ENCODE measurements at places on chromosomes 3 and 15.

GRCh38 chr3:197339841-197340520 is 41.6 kb upstream of the DLG1 start:
- DNase-seq = no peak

DNA sequence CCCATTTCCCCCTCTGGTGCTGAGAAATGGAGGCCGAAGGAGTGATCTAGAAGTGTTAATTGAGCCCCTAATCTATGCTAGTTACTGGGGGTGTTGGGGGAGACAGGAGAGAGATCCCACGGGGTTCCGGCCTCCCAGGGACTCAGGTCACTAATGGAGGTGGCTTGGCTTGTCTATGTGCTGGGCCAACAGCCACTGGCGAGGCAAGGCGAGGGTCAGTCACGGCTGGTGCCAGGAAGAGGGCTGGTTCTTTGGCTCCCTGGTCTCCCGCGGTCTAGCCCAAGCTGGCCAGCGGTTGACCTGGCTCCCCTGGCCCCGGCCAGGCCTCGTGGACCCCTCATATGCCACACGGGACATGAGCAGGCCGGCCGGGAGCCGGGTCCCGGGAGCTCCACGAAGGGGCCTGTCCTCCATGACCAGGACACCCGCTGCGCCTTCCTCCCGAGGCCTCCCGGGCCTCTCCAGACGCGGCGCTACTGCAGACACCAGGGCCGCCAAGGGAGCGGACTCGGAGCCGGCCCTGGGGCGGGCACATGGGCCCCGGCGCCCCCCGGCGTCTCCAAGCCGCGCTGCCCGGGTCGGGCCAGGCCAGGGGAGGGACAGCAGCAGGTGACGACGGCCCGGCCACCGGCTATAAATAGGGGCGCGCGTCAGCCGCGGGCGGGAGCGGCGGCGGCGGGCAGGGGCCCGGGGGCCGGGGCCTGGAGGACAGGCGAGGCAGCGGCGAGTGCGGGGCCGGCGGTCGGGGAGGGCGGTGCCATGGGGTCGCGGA is at the start of gene ALPK3:
Gene ALPK3 (plus strand): TSS at position 663 of the 772 bp plus-strand sequence. CDS start 97 bp downstream, at position 760.
- DNase-seq = no peak

DNA sequence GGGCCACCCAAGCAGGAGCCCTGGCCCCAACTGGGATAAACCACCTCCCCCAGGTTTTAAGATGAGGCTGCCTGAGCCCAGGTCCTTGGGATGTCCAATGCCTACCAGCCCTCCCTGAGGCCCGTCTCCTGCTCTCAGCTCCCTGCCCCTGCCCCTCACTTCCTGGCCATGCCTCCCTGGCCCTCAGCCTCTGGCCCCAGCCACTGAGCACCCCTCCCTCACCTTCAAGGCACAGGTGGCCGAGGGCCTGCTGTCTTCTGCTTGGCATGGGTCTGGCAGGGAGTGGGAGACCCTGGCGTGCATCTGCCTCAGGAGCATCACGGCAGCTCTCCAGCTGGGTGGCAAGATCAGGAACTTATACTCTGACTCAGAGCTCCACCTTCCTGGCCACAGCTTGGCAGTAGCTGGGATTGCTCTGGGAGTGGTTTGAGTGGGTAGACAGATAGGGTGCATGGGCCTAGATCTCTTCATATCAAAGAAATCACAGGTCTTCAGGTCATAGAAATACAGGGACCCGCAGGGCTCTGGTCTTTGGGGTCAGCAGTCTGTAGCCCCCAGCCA is at the start of gene PLA2G4E:
Gene PLA2G4E (minus strand): TSS at position 330 of the 561 bp plus-strand sequence. CDS start 12 bp downstream, at position 318.
- no peak for DNase-seq

GRCh38 chr15:99753066-99753465 is 19.8 kb upstream of the LYSMD4 start:
- no peak for DNase-seq

DNA sequence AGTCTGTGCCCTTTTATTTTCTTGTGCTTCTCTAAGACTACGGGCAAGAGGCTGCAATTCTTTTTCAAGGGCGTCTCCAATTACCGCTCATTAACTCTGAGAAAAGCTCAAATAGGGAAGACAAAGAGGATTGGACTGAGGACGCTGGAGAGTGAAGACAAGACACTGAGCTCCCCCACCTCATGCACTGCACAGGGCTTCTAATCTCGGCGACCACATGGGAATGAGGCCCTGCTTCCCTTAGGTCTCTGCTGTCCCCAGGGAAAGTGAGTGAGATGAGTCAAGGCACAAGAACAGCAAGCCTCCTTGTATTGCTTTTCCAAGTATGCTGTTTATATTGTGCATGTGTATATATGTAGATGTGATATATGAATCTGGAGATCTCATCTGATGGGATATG is 392.2 kb upstream of the CFAP20DC start:
- no peak for DNase-seq

DNA sequence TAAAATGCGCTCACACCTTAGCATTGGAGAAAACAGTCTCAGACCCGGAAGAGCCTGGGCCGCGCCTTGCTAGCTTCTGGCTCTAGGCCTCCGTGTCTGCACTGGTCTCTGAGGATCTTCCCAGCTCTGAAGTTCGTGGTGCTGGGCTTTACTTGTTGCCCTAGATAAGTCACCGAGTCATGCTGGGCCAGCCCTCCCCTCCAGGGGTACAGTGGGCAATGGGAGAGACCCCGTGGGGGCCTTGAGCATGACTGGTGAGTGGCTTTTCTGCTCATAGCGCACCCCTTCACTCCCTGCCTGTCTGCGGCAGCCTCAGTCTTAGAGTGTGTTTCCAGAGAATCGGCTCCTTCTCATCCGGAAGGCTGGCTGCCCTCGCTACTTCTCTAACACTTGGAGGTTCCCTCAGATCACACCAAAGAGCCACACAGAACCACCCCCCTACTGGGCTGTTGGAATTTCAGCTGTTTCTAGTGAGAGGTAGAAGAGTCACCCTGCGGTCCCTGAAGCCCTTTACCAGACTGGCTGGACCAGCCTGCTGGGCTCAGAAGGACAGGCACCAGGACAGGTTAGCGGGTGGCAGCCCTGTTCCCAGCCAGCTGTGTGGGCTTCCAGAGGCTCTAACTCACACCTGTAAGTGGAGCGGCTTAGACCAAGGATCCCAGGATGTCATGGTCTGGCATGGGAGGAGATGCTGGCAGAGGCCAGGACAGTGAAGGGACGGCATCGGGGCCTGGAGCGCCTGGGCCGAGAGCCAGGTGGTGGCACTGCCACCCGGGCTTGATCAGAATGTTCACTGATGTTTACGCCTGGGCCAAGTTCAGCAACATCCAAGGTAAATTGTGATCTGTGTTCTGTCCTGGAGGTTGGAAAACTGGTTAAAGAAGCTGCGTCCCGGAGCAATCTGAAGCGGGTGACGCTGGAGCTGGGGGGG is 17.9 kb downstream of the ALDH1A3 start:
- no peak for DNase-seq

DNA sequence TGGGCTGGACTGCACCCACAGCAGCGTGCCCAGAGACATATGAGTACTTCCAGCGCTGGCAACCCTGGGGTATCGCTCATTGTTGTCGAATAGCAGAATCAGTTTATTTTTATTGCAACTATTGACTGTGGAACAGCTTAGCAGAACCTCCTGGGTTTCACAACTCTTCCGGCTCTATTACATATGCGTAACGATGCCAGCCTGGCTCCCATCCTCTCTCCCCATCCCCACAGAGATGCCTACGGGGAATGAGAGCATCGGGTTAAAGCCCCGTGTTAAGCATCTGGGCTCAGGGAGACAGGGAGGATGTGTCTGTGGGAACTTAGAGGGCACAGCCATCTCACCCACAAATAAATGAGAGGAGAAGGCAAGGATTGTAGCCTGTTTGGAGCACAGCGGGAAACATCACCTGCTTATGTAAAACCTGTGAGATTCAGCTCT is 76.6 kb upstream of the DLG1 start:
- no peak for DNase-seq

DNA sequence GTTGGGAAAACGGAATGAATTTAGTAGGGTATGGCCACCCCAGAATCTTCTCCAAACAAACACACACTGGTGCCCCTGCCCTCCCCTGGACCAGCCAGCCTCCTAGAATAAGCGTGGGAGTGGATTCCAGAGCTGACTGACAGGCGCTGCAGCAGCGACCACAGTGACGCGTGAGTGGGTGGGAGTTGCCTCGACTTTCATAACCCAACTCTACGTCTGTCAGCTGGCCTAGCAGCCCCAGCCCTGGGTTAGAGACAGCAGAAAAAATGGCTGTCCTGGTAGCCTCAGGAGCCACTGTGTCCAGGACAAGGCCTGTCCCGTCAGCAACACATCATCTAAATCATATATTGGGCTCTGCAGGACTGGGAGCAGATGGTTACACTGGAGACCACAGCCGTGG is 10.0 kb downstream of the PLA2G4B start:
- DNase-seq = no peak

GRCh38 chr3:150635526-150635925 is 32.4 kb downstream of the SELENOT start:
- DNase-seq = no peak

- DNase-seq = no peak
Measured at GRCh38 chr15:45230245-45230965, 21.6 kb upstream of the SLC28A2 start.

DNA sequence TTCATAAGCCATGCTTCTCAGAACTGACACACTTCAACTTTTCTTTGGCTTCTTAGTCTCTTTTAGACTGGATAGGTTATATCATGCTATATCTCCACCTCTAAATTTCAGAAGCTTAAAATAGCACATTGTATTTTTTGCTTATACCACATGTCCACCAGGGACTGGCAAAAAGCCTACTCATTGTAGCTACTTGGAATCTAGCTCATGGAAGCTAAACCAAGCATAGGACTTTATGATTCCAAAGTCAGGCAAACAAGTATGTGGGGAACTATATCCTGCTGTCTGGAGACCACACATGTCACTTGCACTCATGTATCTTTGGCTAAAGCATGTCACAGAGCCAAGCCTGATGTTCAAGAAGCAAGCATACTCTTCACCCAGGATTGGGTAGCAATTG is 245.0 kb upstream of the RASGRP1 start:
- DNase-seq = no peak

DNA sequence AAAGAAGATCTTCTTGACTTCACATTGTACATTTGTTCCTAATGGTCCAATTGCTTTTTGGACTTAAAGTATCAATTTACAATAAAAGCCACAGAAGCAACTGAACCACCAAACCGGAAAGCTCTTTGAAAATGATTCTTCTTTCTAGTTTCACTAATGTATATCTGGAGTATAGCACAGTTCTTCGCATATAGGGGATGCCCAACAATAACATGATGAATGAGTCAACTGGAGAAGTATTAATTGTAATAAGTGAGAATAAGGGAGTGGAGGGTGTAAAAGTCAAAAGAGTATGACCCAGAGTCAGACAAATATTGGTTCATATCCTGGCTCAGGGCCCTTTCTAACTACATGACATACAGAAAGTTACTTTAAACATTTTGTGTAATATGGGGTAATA is 425.2 kb downstream of the ZBTB20 start:
- no peak for DNase-seq

DNA sequence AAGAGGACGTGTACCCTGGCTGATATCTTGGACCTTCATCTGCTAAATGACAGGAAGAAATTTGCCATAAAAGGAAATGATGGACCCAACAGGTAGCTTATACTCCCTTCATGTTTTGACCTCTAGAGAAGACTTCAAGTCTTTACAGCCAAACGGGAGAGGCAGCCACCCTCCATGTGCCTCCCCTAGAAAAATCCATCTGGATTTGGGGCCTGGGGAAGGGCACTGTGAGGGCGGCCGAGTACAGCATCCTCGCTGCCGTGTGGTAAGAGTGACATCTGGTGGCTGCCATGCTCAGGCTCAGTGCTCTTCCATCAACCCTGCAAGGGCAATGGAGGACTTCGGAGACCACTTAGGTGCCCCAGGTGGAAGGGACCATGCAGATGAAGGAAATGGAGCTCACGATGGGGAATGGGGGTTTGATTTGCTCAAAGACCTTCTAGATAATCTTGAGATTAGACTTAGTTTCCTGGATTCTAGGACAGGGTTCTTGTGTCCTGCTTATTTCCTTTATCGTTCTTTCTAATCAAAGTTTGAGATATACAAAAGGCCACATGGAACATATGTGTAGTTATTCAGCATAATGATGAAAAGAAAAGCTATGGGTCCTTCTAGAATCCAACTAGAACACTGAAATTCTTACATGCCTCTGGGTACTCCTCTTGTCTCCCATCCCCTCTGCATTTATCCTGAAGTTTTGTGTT is 44.4 kb downstream of the AQP9 start:
- peak; percentile 32 for DNase-seq

DNA sequence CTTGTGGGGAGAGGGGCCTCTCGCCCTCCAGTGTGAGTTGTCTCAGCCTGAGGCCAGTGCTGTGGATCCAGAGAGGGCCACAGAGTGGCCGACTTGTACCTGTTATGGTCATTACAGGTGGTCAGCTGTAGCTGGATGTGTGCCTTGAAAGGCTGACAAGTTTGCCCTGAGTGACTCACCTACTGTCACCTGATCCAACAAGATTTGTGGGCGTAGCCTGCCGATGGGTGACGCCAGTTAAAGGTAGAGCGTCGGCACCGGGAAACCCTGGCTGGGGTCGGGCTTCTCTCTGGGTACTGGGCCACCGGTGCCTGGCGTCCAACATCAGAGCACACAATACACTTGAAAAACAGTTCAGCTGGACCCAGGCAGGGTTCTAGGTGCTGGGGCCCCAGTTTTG is 2.8 kb upstream of the ISG20 start:
- DNase-seq = no peak

DNA sequence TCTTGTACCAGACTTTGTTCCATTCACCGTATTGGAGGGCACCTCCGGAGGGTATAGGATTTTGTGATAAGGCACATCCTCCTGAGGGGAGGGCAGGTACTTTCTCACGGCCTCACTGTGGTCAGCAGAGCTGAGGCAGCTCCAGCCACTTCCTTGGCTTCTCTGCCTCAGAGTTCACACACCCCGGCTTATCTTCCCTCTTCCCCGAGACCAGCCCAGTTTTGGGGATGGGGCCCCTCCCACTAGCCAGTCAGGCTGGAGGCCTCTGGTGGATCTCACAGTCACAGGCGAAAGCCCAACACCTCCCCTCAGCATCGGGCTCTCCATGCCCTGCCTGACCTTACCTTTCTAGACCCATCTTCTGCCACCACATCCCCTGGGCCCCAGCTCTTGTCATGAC is 316.2 kb upstream of the CTDSPL start:
- DNase-seq = no peak

DNA sequence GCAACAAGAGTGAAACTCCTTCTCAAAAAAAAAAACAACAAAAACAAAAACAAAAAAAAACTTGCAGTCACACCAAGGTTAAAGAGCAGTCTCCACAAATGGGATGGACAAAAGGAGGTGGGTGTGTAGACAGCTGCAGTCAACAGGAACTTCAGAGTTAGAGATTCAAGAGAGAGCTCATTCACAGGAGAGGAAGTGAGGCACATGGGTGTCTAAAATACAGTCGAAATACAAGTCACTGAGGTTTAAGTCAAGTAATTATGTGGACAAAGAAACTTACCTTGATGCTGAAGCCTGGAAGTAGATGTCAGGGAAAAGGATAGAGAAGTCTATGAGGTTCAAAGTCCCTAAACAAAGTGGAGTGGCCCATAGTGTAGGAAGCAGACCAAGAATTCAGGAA is 14.8 kb downstream of the MRPS11 start:
- DNase-seq = no peak

DNA sequence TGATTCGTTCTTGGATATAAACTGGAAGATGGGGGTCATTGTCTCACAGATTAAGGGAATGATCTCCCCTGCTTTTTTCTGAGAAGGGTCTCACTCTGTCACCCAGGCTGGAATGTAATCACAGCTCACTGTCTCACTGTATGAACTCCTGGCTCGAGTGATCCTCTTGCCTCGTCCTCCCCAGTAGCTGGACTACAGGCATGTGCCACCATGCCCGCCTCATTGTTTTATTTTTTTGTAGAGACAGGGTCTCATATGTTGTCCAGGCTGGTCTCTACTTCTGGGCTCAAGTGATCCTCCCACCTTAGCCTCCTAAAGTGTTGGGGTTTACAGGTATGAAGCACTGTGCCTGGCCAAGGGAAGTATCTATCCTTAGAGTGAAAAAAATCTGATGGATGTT is 5.4 kb downstream of the OXSR1 start:
- no peak for DNase-seq
